H7 (cell line): ENCODE measurements at places on chromosomes 5 and 9. TPM values are rescaled to one million over a fixed set of nuclear protein-coding genes. Genes with fewer than 3 reads are reported as not detected.
A peak's percentile ranks its signal among the peaks of the same experiment; 100 is the strongest.

Gene OR1J2
- total RNA-seq, result not detected in 2 replicates

Gene CCL27
- total RNA-seq, result 0.10 and 0.41 TPM in 2 replicates

GRCh38 chr5:134095887-134096589, 18.4 kb upstream of the TCF7 start:
- DNase-seq, result no peak

DNA sequence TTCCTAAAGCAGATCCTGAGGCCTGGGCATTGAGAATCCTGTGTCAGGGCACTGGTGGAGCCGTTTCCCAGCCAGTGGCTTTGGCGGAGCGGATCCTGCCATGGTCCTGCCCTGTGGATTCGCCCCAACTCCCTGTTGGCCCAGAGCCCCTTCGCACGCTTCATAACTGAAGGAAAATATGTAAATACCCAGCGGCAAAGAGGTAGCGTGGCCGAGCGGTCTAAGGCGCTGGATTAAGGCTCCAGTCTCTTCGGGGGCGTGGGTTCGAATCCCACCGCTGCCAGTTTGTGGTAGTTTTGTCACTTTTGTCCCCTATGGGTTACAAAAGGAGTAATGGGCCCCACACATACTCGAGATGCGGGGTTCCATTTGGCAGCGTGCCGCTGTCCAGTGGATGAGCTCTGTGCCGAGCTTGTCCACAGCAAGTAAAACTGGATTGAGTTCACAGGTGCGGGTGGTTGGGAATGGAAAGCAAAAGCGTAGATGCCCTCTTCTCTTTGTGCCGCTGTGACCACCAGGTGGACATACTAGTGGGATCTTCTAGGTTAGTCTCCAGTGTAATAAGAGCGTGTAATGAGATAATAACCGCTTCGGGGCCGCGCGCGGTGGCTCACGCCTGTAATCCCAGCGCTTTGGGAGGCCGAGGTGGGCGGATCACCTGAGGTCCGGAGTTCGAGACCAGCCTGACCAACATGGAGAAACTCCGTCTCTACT, 17.3 kb downstream of the TRIM7 start:
- DNase-seq, result peak; percentile 84

DNA sequence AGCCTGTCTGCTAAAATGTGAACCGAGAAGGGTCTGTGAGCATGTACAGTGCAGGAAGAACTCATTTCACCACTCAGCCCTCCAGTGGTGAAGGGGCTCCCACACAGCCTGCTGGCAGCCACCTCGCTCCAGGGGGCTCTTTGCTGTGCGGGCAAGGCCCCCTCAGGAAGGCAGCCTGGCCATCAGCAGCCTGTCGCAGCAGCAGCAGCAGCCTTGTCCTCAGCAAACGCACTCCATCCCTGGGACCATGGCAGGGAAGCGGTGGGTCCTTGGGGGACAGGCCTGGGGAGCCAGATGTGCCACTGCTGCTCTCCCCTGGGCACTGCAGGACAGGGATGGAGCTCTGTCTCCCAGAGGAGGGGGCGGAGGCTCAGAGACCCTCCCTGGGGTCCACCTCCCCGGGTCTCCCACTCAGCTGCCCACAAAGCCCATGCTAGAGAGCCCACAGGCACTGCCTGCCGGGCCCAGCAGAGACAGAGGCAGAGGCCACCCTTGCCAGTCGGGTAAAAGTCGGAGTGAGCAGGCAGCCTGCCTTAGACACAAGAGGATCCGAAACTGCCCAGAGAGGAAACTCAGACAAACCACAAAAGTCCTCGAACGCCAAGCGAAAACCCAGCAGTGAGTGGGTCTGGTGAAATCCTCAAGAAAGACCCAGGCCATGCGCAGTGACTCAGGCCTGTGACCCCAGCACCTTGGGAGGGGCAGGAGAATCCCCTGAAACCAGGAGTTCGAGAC, 8.0 kb downstream of the BRD3 start:
- peak; percentile 75 for DNase-seq

DNA sequence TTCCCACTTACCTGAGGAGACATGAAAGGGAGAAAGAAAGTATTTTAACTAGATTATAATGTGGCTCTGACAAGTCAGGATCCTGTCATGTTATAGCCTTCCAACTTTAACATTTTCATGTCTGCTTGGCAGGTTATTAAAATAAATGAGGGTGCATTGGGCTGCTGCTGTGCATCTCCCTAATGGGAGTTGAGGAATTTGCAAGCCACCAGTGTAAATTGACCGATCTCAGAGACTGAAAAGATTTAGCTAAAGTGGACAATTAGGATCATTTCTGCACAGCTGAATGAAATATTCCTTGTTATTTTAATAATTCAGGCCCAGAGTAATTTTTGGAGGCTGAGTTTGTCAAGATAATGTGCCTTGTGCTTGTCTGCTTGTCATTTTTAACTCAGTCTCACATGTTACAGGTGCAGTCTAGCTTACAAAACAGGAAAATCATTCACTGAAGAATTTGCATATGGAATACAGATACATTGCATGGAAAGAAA, 366.3 kb upstream of the ADAMTS16 start:
- DNase-seq, result no peak

- no peak for DNase-seq
Observed at GRCh38 chr5:159186319-159186718, 23.0 kb downstream of the RNF145 start.

DNA sequence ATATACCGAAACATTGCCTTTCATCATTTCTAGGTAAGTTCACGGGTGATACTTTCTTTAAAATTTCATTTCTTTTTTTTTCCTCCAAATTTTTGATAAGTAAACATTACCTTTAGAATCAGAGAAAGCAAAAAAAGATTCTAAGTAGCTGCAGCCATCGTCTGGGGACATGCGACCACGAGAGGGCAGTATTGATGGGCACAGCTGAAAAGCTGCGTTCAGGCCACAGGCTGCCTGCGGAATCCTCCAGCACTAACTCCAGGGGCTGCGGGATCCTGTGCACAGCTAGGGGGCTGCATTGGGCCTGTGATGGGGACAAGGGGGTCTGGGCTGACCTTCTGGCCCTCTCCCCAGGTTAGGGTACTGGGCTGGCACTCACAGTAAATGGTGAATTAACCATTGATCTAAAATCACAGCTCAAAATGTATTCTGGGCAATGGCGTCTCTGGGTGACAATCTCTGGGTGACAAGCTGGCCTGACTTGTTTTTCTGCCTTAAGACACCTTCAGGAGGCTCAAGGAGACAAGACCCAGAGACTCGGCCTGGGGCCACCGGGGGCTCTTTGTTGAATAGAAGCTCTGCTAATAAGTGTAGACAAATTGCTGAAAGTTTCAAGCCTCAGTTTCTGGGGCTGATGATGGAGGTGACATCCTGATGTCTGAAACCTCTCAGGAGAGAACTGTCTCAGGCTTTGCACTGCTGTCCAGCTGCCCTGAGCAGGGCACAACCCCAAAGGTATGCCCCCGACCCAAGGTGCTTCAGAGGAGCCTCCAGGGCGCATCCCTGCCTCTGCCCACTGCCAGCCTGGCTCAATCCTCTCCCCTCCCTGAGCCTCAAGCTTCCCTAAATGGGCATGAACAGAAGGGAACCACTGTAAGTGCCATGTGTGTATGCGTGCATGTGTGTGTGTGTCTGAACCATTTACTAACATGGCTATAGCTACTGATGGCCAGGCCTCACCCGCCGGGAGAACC, 44.3 kb upstream of the SARDH start:
- peak; percentile 95 for DNase-seq

- no peak for DNase-seq
Observed at GRCh38 chr5:160463740-160464465, 42.2 kb downstream of the PTTG1 start.

Gene NUTM2G
- total RNA-seq, result 0.07 TPM in 2 replicates

Gene OR2V1
- total RNA-seq, result not detected in 2 replicates

- DNase-seq, result no peak
Observed at GRCh38 chr5:140258016-140258415, 44.9 kb downstream of the PFDN1 start.

DNA sequence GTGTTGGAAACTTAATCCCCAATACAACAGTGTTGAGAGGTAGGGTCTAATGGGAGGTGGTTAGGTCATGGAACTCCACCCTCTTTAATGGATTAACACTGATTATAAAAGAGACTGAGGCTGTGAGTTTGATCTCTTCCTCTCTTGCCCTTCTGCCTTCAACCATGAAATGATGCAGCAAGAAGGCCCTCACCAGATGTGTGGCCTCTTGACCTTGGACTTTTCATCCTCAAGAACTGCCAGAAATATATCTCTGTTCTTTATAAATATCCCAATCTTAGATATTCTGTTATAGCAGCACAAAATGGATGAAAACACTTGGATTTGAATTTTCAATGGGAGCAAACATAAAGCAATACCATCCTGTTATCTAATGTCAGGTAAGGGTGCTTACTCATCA, 67.6 kb downstream of the NMUR2 start:
- DNase-seq, result no peak

DNA sequence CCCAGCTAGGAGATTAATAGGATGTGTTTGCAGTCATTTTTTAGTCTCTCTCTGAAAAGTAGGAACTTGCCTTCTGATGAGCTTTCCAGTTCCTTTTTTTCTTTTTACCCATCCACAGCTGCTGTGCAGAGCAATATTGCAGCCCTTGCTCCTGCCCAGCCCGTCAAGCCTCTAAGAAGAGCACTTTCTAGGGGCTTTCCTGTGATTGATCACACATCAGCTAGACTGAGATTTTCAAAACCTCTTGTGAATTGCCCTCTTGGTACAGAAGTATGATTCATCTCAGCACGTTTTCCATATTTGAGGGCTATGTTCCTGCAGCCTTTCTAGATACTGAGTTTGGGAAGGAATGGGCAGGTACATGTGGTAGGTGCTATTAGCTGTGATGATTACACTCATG, 93.9 kb downstream of the GALNT10 start:
- DNase-seq, result no peak

Gene SLC6A3
- total RNA-seq, result 0.07 TPM in 2 replicates

Gene ACSL6
- total RNA-seq, result 0.28 and 0.85 TPM in 2 replicates

Gene PCDHA2
- total RNA-seq, result not detected in 2 replicates

GRCh38 chr5:160009591-160009989, 651 bp downstream of the TTC1 start:
- peak; percentile 16 for DNase-seq

DNA sequence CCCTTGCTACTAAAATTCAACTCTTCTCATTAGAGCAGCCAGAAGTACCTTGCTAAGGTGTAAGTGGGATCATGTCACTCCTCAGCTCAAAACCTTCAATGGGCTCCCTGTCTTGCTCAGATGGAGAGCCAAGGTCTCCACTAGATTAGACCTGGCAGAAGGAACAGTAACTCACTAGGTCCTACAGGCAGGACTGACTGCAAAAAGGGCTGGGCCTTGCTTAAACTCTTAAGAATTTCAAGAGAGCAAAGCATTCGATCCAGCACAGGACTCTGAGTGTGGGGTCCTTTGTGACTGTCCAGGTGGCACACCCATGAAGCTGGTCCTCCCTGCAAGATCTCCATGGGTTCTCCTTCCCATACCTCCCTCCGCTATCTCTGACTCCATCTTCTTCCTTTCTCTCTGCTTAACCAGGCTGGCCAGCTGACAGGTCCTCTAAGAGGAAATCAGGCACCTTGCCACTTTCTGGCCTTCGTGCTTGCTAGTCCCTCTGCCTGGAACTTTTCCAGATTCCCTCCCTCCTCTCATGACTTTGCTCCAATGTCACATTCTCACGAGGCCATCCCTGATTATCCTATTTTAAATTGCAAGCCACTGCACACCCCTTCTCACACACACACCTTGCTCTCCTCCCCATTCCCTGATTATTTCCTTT, 70.2 kb downstream of the BASP1 start:
- no peak for DNase-seq

- no peak for DNase-seq
Observed at GRCh38 chr9:22423566-22423965, 23.1 kb upstream of the DMRTA1 start.

DNA sequence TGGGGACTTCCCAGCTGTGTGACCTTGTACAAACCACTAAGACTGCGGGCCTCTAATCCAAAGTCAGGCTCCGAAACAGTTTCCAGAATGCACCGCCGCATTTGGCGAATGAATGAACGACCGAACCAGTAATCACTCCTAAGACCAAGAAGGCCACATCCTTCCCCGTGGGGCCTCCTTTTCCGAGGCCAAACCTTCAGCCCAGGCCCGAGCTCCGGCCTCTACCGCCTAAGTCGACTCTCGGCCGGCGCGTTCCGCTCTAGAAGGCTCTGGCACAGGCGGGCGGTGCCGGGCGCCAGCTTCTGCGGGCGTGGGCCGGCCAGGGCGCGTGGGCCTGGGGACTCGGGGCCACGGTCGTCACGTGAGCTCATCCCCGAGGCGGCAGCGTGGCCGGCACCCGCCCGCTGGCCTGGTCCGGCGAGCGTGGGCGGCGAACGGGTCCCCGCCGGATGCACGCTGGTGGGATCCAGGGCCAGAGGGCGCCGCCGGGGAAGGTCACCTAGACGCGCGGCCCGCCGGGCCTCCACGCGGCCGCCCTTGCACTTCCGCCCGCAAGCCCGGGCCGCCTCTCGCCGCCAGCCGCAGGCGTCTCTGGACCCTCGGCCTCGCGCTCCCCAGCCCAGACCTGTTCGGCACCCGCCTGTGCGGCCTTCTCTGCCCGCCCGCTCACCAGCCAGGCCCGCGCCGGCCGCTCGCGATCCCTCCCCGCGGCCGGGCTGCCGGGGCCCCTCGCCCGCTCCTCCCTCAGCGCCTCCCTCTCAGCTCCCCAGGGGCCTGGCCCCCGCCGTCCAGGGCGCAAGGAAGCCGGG, 754 bp downstream of the VDAC1 start:
- no peak for DNase-seq

- peak; percentile 19 for DNase-seq
Observed at GRCh38 chr5:126100767-126101166, 322.4 kb upstream of the GRAMD2B start.

DNA sequence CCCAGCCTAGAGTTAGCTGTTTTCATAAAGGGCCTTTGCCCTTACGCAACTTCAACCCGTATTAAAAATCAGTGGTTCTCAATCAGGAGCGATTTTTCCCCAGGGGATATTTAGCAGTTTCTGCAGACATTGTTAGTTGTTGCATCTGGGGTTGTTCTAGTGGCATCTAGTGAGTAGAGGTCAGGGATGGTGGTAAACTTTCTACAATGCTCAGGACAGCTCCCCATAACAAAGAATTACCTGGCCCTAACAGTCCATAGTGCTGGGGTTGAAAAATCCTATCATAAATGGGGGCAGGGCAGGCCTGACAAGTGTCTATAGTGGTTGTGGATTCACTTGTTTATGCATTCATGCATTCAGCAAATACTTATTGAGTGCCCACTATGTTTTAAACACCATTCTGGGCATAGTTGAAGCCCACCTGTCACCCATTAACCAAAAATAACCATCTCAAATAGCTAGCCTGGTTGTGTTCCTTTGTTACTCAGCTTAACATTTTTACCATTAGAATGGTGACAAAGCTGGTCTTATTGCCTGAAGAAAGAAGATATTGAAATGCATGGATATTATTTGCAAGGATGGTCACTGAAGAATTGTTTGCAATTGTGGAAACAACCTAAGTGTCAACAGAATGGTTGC, 15.9 kb upstream of the FGF1 start:
- no peak for DNase-seq

DNA sequence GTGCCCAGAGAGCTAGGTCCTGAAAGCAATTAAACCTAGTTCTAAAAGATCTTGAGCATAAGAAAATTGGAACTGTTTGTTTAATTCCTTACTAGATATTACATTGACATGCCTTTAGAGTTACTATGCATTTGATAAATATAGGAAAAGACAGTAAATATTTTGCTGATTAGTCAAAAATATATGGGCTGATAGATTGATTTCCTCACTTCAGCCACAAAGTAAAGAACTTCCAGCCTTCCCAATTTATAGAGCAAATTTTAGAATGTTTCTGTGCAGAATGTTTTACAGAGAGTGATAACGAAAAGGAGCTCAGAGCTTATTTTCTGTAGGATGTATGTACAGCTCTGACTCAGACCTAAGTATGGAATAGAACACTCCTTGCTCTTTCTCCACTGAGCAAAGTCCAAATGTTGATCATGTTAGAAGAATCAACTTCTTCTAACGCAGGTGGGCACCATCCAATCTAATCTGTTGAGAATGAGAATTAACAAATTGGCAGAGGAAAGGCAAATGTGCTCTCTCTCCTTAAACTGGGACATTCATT, 72.9 kb upstream of the PAM start:
- DNase-seq, result no peak

Gene SPINK5
- total RNA-seq, result 0.83 and 2.0 TPM in 2 replicates
